Stimulated activated CD4-positive, alpha-beta T cell treated with anti-CD3 and anti-CD28 coated beads, Interleukin-2, amount 100 ng/mL, for 4 hours (primary cell): ENCODE measurements at places on chromosomes 5 and 9.

DNA sequence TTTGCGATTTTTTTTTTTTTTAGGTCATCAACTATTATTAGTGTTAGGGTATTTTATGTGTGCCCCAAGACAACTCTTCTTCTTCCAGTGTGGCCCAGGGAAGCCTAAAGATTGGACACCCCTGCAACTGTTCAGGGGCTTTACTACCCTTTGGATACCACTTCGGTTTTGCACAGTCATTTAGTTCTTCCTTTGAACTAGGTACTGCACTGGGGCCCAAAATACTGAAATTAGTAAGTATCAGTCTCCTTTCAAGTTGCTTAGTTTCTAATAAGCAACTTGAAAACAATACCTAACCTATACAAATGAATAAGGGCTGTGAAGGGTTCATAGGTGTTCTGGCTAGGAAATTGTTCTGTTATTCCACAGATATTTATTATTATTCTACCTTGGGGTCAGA lies 45.3 kb downstream of the CWC27 start:
- DNase-seq = no peak

- DNase-seq = no peak
These were observed 8.3 kb downstream of the ZNF483 start for GRCh38 chr9:111533099-111533790.

GRCh38 chr5:159712672-159713071 lies 203.6 kb upstream of the ADRA1B start:
- DNase-seq = no peak

GRCh38 chr5:109192027-109192426 lies 217.7 kb downstream of the PJA2 start:
- no peak for DNase-seq

- DNase-seq = no peak
These were observed 55.1 kb upstream of the DMRT1 start for GRCh38 chr9:786405-786804.

GRCh38 chr5:71573591-71573990 lies 13.5 kb upstream of the MCCC2 start:
- no peak for DNase-seq

GRCh38 chr9:130284690-130285089 lies 19.1 kb downstream of the HMCN2 start:
- DNase-seq = no peak

GRCh38 chr5:36222620-36223019 lies 19.1 kb downstream of the NADK2 start:
- no peak for DNase-seq

DNA sequence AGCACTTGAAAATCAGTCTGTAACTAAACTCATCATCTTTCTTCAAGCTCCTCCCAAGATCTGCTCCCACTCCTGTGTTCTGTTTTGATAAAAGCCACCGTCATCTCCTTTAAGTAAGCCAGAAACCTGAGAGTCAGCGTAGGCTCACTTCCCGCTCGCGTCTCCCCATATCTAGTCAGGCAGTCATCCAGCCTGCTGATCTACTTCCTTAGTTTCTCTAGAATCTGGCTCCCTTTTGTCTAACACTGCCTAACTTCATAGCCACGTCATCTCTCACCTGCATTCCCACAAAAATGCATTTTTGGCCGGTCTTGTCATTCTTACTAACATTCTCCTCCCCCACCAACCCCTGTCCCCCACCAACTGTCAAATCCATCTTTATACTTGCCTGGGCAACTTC lies 3.0 kb upstream of the TJP2 start:
- DNase-seq = no peak

DNA sequence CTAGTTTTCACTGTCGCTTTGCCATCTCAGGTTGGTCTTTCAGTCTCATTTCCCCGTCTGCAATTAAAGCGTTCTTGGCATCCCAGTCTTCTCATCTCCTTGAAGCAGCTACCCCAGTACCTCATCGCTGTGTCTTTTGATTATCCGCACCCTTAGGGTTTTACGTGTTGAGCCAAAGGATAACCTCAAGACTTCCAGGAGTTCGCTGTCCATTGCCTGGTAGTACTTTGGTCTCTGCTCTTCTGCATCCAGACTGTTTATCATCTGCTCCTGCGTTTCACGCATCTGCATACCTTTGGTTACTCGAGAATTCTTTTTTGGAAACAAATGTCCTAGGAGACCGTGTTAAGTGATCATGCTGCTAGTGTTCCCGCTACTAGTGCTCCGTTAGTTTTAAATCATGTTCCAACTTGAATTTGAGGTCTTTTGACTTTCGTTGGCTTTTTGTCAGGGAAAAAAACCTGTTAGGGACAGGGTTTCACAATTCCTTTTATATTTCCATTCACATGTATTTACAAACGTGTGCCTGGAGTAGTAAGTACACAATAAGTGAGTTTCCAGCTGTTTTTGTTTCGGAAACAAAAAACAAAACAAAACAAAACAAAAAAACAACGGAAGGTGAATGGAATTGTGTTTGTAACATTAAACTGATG lies 888 bp downstream of the RABGAP1 start:
- DNase-seq = no peak

DNA sequence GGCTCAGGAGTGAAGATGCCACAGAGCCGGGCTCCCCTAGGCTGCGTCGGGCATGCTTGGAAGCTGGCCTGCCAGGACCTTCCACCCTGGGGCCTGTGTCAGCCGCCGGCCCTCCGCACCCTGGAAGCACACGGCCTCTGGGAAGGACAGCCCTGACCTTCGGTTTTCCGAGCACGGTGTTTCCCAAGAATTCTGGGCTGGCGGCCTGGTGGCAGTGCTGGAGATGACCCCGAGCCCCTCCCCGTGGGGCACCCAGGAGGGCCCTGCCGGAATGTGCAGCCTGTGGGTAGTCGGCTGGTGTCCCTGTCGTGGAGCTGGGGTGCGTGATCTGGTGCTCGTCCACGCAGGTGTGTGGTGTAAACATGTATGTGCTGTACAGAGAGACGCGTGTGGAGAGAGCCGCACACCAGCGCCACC lies 113.1 kb downstream of the RXRA start:
- no peak for DNase-seq

GRCh38 chr9:69657269-69657668 lies 14.9 kb downstream of the APBA1 start:
- no peak for DNase-seq

GRCh38 chr5:53884844-53885243 lies 324.4 kb downstream of the NDUFS4 start:
- no peak for DNase-seq

GRCh38 chr9:132602207-132602606 lies 19.8 kb downstream of the BARHL1 start:
- DNase-seq = no peak

- no peak for DNase-seq
These were observed 684.0 kb upstream of the ACO1 start for GRCh38 chr9:31700252-31701045.
